ENCODE measurements at places on chromosomes 11 and 22.

DNA sequence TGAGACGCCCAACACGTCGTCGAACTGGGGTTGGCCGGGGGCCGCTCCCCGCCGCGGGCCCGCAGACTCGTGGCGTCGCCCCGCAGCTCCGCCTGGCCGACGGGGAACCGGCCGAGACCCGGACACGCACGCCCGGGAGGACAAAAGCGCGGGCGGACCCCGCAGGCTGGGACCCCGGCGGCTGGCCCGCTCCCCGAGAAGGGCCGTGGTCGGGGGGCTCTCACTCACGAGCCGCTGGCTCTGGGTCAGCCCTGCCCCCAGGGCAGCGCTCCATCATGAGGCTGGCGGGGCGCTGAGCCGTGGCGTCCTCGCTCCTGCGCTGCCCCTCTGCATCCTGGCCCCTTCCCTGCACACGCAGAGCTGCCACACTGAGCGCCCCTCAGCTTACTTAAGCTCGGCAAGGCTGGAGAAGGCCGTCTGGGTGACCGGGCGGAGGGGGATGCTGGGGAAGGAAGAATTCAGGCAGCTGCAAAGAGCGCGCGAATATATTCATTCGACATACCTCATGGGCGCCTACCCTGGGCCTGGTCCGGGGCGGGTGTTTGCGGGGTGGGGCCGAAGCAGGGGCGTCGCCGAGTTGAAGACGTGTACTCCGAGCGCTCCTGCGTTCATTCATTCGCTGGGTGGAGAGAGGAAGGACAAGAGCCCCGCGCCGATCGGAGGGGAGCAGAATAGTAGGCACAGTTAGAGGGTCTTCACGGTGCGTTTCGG, 579 bp upstream of the CYB5R2 start:
- no peak for DNase-seq

DNA sequence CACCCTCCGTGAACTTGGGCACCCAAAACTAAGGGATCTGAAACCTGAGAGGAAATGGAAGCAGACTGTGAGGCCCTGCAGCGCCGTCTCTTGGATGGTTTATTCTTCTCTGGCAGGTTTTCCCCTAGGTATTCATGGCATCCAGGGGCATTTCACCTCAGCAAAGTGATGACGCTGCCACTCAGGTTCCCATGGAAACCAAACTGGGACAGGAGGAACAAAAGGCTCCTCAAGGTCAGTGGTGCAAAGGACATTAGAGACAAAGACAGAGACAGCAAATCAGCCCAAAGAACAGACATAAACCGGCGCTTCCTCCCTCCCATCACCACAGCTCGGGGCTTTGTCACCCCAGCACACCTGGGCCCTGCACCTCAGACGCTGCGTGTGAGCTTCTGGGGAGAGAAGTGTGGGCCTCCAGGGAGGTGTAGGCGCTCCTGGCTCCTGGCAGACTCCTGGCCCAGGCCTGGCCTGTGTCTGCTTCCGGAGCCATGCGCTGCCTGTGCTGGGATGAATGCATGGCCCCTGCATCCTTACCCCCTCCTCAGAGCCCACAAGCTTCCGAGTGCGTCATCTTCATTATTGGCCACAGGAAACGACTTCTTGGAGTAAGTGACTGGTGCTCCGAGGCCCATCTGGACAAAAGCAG, 5.9 kb downstream of the TP53AIP1 start:
- DNase-seq, result no peak

DNA sequence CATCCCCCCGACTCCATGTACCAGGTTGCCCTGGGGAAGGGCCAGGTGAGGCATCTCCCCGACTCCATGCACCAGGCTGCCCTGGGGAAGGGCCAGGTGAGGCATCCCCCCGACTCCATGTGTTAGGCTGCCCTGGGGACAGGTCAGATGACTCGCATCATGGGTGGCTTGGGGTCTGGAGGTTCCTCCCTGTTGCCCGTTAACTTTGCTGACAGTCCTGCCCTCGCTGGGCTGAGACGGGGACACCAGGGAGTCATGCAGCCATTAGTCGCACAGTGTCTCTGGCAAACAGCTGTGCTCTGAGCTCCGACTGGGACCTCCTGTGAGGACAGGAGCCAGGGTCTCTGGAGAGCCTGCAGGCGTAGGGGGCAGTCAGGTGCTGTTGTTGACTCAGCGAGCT, 336.1 kb downstream of the TBC1D22A start:
- DNase-seq, result no peak

DNA sequence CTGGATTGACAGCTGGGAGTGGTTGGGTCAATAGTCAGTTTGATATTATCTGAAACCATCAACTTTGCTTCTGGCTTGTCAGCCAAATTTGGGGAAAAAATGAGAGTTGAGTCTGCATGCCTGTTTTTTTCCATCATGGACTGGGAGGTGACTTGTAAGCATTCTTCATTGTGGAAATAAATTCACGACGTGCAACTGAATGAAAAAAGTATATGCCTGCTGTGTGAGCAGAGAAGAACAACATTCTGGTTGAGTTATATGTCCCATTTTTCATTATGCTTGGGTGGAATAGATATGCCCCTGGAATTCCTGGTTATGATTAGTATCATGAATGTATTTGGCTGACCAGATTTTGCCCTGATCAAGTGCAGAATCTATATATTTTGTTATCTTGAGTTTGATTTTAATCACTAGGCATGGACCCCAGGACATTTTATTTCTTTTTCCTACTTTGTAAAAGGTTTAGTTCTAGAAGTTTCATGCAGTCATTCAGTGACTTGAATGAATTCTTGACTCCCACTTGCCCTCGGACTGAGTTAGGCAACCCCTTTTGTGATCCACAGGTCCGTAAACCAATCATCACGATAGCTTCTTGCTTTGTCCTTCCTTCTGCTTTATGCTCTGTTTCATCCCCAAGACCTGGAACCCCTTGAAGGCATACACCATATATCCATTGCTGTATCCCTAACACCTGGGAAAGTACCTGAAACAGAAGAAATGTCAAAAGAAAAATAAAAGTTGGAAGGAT, 205.8 kb downstream of the NAV2 start:
- DNase-seq, result no peak

DNA sequence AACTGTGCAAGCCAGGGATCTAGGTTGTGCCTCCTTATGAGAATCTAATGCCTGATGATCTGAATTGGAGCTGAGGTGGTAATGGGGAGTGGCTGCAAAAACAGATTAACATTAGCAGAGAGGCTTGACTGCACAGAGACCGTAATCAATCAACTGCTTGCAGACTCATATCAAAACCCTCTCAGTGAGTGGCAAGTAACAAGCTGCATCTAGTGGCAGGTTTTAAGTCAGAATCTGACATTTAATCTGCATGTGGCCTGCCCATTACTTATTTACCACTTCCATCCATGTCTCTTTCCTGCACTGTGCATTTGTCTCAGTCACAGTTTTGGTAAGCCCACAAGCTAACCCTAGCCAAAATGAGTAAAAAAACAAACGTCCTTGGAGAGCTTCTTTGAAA, 11.2 kb downstream of the C11orf58 start:
- no peak for DNase-seq

GRCh38 chr11:70066136-70066520, 12.0 kb upstream of the ANO1 start:
- DNase-seq, result no peak

GRCh38 chr11:5339771-5340322, 3.5 kb downstream of the OR51B5 start:
- DNase-seq, result no peak

GRCh38 chr11:110614031-110614430, 98.2 kb downstream of the ARHGAP20 start:
- no peak for DNase-seq

- DNase-seq, result peak; percentile 48
These were observed 1.2 kb downstream of the TSPO start for GRCh38 chr22:43152357-43153071.

GRCh38 chr11:59259867-59260475, 47.2 kb upstream of the MPEG1 start:
- DNase-seq, result no peak

GRCh38 chr11:44002191-44003093, 45.3 kb upstream of the ACCSL start:
- DNase-seq, result no peak

GRCh38 chr11:46639197-46639839, 22.0 kb downstream of the ATG13 start:
- DNase-seq, result no peak

GRCh38 chr11:65866509-65867283, 5.9 kb downstream of the EFEMP2 start:
- DNase-seq, result no peak

GRCh38 chr22:18121954-18122554, 11.4 kb downstream of the TUBA8 start:
- no peak for DNase-seq

DNA sequence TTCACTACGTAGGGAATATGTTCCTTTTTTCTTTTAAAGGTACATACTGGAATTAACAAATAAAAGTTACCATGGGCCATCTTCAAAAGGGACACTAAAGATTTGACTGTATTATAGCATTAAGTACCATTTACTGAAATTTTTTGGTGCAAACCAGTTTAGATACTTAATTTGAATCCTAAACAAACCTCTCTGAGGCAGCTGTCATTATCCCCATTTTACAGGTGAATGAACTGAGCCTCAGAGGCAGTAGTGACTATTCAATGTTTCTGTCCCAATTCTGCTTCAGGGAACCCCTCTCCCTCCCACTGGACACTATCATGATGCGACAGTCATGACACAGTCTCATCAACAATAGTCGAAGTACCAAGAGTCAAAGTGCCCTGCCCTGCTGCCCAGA, 76.2 kb upstream of the PHF21A start:
- no peak for DNase-seq

GRCh38 chr11:130608287-130608686, 159.8 kb downstream of the ADAMTS15 start:
- no peak for DNase-seq

DNA sequence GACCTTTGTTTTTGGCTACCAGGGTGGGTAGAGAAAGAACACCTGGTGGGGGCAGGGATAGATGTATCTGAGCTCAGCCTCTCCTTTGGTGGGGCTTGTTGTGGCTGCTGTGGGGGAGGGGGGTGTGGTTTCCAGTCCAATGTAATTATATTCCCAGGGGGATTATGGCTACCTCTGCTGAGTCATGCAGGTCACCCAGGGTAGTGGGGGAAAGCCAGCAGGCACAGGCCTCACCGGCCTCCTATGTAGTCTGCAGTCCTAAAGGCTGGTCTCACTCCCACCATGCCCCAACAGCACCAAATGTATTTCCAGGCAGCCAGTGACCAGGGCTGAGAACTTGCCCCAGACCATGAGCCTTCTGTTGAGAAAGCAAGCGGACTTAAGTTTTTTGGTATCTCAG, 119.6 kb downstream of the DYNC2H1 start:
- no peak for DNase-seq

GRCh38 chr11:75518204-75518549, 7.6 kb downstream of the GDPD5 start:
- DNase-seq, result no peak

GRCh38 chr11:110196241-110196754, 100.1 kb downstream of the RDX start:
- no peak for DNase-seq

- no peak for DNase-seq
These were observed 50.3 kb upstream of the CD44 start for GRCh38 chr11:35088676-35089075.

GRCh38 chr11:32416301-32416700, 19.0 kb downstream of the WT1 start:
- DNase-seq, result no peak

- no peak for DNase-seq
These were observed 38.4 kb downstream of the AMBRA1 start for GRCh38 chr11:46555267-46556054.

- no peak for DNase-seq
These were observed 7.5 kb upstream of the WBP2NL start for GRCh38 chr22:41991111-41991510.

GRCh38 chr11:8375932-8376331, 112.3 kb upstream of the LMO1 start:
- DNase-seq, result no peak

GRCh38 chr11:118841469-118842242, 42.0 kb upstream of the CXCR5 start:
- peak; percentile 33 for DNase-seq

DNA sequence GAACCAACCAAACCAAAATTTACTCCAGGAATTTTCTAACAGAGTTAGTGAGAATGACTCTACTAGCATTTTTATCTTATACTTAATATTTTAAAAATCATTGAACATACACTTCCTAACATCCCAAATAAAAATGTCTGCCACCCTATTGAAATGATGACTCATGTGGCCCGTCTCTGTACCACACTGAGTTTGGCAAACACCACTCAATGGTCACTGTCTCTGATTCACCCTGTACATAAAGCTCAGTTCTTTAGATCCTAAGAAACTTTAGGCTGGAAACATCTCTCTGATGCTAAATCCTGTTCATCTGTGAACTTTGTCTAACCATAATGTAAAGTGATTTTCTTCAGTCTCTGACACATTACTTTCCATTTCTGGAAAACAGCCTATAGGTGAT, 182.0 kb downstream of the CWF19L2 start:
- no peak for DNase-seq

DNA sequence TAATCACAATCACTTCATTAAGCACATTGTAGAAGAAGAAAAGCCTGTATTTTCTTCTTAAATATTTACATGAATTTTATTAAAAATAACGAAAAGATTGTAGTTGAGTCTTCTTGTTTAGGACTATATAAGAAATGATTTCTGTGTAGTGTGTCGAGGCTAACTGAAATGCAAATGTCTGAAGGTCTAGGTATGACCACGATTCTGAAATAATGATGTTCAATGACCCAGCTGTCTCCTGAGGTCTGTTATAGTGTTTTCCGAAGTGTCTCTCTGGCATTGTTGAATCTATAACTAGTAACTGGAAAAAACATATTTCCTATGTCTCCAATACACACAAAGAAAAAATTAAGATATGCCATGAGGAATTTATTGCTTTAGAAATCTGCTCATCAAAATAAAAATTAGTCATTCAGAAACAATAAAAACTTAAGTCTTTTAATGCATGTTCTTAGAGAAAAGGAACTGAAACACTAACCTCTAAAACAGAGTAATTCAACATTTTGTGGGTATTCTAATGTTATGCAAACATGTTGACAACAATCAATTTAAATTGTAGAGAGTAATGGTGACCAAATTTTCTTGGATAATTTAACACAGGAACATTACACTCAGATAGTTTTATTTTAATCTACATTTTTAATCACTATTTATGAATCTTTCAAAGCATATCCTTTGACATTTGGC, 55.0 kb downstream of the CASP12 start:
- DNase-seq, result no peak

- peak; percentile 82 for DNase-seq
These were observed at the start of gene PPP1R14B for GRCh38 chr11:64246871-64247728. Gene PPP1R14B, minus strand, starts transcription at chr11:64246943. Its CDS starts 270 bp downstream, at chr11:64246673.

- DNase-seq, result no peak
These were observed 132.0 kb downstream of the ELP4 start for GRCh38 chr11:31641477-31642062.

- no peak for DNase-seq
These were observed 42.5 kb downstream of the CD82 start for GRCh38 chr11:44607987-44608386.

- no peak for DNase-seq
These were observed 18.4 kb downstream of the NEAT1 start for GRCh38 chr11:65440831-65441499.

DNA sequence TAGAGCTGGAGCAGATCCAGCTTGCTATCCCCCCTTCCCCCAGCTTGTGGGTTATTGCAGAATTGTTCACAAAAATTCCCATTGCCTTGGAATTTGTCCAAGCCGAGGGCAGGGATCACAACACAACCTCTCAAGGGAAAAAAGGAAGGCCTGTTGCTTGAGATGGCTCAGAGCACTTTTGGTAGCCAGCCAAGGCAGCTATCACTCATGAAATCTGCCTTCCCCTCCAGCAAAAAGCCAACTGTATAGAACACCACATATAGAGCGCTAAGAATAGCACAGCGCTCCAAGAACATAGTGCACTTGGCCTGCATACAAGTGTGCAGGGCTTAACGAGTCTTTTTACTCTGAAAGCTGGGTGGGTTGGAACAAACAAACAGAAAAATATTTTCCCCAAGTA, 46.2 kb downstream of the FAM83F start:
- DNase-seq, result no peak

All from activated T-cell treated with anti-CD3 and anti-CD28 coated beads for 48 hours (primary cell).